ENCODE measurements at places on chromosomes 3 and 15.

GRCh38 chr3:108090701-108091497 lies at the start of gene CD47:
CD47 (minus strand) TSS chr3:108091031; CDS start chr3:108090908, 123 bp downstream.
- DNase-seq = no peak

DNA sequence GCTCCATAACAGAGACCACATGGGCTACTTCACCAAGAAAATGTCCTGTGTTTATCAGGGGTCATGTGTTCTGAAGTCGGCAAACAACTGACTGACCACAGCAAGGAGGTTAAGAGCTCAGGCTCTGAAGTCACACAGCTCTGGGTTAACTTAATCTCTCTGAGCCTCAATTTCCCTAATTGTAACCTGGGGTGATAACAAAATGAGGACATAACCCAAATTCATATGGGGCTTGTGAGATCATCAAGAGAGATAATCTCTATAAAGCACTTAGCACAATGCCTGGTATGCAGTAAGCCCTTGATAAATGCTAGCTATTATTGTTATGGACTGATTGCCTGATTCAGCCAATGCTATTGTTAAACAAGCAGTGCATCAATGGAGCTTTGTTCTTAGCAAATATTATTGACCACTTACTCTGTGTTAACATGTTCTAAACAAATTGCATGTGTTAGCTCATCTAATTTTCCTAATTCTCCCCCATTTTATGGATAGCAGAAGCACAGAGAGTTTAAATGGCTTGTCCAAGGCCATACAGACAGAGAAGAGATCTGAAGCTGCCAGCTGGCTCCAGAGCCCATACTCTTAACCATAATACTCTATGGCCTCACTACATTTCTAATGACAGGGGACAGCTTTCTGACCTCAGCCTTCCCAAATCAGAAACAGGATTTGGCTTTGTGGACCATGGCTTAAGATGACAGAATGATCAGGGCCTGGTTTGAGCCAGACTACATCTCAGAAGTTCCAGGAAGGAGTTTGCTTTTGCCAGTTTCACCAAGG lies 78.3 kb downstream of the SHQ1 start:
- no peak for DNase-seq

GRCh38 chr3:194176274-194176991 lies 40.5 kb downstream of the HES1 start:
- DNase-seq = no peak

DNA sequence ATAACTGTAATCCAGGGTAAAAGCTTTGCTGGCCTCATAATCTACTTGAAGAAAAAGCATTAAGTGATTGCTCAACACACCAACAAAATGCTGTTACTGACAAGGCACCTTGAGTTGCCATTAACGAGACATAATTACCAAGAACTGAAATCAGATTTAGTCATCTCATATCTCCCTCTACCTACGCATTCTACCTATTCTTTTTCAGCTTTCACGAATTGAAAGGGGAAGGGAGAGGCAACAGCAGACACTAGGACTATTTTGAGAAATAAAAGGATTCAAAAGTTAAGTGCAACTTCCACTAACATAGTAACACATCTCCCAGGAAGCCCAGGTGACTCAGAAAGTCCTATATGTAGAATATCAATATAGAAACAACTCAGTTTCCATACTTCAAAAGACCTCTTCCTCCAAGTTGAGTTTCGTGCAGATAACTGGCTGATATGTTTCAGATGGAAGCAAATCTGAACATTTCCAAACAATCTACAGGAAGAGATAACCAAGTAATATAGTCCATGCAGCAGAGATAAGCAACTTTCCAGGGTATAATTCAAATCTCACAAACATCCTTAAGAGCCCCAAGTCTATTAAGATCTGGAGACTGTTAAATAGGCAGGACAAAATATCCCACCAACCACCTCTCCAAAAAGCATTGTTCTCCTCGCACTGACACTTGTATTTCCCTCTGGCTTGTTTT lies 1.9 kb downstream of the OSBPL10 start:
- DNase-seq = no peak

DNA sequence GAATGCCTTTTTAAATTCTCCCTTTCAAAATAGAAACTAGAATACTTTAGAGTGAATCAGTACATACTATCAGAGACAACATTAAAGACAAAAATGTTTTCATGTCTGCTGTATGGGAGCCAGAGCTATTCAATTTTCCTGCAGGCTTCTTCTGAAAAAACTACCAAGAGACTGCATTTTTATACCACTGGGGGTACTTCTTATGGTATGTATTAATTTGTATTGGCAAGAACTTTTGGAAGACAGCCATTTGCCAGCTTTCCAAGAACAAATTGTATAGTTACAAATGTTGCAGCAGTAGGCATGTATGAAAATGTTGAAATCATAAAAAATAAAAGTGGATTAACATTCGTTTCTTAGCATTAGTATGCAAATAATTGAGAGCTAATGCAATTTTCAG lies 1010.0 kb upstream of the CADM2 start:
- no peak for DNase-seq

GRCh38 chr3:173865900-173866498 lies 468.5 kb downstream of the NLGN1 start:
- DNase-seq = no peak

GRCh38 chr3:147419781-147420224 lies 10.6 kb downstream of the ZIC1 start:
- no peak for DNase-seq

DNA sequence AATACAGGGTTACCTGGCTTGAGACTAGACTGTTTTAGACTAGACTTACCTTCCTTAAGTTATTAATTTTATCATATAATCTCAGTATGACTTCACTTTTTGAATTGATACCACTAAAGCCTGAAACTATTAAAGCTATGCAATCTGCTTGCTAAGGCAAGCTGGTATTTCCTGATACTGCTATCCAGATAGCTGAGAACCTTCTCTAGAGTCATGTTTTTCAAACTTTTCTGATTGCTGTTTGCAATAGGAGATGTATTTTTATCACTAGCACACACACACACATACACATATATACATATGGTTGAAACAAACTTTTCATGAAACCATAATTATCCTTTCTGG lies 9.3 kb upstream of the MAGI1 start:
- DNase-seq = peak; percentile 34

- no peak for DNase-seq
These were observed 195.8 kb downstream of the TBC1D5 start for GRCh38 chr3:17546500-17547255.

DNA sequence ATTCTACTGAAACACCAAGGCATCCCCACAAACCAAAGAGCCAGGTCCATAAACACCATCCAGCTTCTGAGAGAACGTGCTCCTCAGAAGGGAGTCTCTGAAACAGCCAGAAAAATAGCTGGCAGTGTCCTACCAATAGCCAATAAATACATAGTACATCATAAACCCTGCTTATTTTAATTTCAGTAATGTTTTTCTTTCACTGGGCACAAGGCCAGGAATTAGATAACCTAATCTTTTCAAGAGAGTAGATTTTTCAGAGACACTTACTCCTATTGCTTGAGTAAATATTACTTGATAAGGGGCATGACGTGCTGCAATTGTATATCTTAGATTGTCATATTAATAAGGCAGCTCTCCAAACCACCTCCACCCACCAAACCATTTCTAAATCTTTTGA lies 22.7 kb downstream of the GADL1 start:
- DNase-seq = no peak

DNA sequence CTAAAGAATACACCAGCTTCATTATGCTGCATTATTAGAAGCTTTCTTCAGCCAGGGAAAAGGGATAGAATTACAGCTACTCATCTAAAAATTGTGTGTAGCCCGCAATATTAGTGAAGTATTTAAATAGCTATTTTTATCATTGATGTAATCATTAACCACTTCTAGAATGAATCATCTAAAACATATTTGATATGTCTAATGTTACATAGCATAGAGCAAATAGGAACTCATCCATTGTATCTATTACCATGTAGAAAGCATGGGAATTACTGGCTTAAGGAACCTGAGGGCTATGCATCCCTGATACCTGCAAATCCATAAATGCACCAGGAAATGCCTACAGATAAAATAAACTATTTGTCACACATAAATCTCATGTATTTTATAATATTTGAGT lies 54.5 kb upstream of the VGLL3 start:
- DNase-seq = no peak

DNA sequence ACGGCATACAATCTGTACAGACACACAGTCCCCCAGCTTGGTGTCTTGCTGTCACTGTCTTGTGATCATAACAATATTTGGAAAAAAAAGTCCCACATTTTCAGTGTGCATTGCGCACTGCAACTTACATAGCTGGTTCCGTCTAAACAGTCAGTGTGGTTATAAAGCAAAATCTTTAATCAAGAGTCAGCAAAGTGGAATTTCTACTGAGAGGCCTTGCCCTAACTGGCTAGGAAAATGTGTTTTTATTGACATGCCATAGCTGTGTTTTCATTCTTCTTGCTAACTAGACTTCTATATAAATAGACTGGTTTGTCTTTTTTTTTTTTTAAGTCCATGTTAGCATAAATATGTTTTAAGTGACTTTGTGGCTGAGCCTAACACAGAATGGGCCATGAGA lies 174.8 kb downstream of the POLR2M start:
- peak; percentile 49 for DNase-seq

DNA sequence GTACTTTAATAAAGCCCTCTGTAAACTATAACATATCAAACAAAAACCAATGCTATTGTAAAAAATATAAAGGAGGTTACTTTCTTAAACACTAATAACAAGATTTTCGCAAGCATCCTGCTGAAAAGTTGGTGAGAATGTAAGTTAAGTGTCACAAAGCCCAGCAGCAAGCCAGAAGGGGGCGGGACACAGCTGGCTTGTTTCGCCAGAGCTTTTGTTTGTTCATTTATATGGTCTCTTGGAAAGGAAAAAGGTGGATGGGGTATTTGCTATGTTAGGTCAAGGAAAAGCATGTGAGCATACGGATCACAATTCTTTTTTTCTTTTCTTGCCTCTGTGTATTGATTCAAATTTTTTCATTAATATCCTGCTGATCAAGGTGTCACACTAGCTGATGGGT lies 59.9 kb downstream of the HACD2 start:
- no peak for DNase-seq

- DNase-seq = no peak
These were observed 71.1 kb downstream of the LRRFIP2 start for GRCh38 chr3:37103103-37103808.

GRCh38 chr3:98985431-98985830 lies 83.9 kb upstream of the DCBLD2 start:
- no peak for DNase-seq

DNA sequence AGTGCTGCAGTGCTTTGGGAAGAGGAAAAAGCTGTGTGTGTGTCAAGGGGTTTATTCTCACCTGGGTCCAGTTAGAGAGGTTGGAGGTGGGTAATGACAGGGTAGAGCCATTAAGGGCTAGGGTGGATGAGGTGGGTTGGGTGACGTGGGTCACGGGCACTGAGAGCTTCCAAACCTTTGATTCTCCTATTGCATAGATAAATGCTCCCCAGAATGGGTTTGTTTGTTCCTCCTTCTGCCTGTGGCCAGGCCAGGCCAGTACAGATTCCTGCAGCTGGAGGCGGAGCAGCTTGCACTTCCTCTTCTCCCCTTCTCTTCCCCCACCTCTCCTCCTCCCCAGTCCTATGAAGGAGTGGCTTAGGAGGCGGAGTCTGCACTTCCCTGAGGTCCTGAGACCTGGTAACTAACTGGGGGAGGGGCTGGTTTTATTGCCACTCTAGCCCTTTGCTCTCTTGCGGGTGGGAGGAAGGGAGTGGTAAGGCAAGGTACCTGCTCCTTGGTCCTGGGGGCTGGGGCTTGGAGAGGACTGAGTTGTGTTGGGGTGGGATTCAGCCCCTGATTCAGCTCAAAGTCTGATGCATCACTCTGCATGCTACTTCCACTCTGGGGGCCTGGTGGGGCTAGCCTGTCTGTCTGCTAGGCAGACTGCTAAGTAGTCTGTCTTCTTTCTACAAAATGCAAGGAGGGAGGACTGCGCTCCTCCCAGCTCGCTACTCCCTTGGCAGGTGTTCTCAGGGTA lies 3.5 kb downstream of the SPINT1 start:
- no peak for DNase-seq

- no peak for DNase-seq
These were observed 127.6 kb upstream of the RASGRP1 start for GRCh38 chr15:38691965-38692788.

DNA sequence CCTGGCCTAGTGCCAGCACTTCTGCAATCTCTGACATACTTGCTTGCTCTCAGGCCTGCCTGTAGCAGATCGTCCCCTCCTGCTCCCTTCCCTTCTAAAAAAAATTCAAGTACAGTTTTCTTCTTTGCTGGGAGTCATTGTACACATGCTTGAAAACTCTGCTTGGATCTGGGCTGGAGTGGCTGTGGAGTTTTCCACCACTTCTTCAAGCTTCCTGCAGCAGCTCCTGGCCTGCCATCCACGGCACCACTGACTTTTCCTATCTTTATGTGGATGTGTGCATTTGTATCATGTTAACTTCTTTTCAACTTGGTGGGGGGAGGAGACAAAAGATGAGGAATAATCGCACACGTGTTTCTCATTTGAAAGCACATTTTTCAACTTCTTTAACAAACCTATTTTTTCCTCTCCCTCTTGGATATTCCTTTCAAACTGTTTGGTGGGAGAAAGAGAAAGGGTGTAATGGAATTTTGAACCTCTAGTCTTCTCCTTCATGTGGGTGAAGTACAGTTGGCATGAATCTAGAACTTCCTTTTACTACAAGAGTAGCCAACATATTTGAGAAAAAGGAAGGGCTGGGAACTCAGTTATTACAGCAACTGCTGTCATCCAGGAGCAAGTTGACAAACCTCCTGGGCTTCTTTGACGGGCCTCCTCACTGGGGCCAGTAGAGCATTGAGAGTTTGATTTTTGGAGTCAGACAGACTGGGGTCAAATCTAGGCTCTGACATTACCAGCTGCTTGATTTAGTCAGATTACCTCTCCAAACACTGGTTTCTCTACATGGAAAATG lies 61.2 kb upstream of the LRTM1 start:
- peak; percentile 47 for DNase-seq

DNA sequence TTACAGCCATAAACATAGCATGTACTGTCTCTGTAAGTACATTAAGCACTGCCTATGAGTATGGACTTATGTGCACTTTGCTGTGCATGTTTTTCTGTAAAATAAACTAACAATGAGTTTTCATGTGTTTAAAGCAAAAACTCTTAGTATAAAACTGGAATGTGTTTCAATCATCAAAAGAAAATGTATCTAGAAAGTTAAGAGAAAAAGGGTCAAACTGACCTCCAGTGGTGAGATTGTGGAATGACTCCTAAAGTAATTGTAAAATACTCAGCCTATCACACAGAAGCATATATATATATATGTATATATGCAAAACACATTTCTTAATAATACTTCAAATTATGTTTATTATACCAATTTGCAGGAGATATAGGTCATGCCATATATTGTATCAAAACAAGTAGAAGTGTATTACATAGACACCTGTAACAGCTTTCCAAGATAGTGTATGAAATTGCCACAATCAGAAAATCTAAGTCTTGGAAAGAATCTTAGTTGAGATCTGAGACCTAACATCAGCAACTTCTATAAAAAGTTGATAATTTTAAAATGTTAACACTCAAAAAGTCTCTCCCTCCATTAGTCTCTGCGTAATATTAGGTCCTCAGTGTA lies 199.6 kb downstream of the FMN1 start:
- no peak for DNase-seq

GRCh38 chr3:195052939-195053338 lies 218.0 kb downstream of the XXYLT1 start:
- no peak for DNase-seq
